ENCODE measurements at places on chromosomes 1 and 21.
A peak's percentile ranks its signal among the peaks of the same experiment; 100 is the strongest.

GRCh38 chr1:168960595-168960994 is 145.9 kb upstream of the ATP1B1 start:
- H3K27me3 ChIP-seq = no peaks in the 10 kb centered on the region
- no peaks in the 10 kb centered on the region for H3K36me3 ChIP-seq
- H3K4me3 ChIP-seq = no peak overlapping the region

- H3K27ac ChIP-seq = no peak overlapping the region
- H3K4me3 ChIP-seq = no peak overlapping the region
- H3K4me1 ChIP-seq = no peaks in the 10 kb centered on the region
- H3K36me3 ChIP-seq = no peaks in the 10 kb centered on the region
- no peaks in the 10 kb centered on the region for H3K27me3 ChIP-seq
- no peak for DNase-seq
These were observed 9.0 kb upstream of the TRIM45 start for GRCh38 chr1:117130526-117130925.

GRCh38 chr1:78168306-78168705 is 122.5 kb downstream of the GIPC2 start:
- no peak overlapping the region for H3K27ac ChIP-seq
- no peaks in the 10 kb centered on the region for H3K36me3 ChIP-seq
- DNase-seq = no peak

DNA sequence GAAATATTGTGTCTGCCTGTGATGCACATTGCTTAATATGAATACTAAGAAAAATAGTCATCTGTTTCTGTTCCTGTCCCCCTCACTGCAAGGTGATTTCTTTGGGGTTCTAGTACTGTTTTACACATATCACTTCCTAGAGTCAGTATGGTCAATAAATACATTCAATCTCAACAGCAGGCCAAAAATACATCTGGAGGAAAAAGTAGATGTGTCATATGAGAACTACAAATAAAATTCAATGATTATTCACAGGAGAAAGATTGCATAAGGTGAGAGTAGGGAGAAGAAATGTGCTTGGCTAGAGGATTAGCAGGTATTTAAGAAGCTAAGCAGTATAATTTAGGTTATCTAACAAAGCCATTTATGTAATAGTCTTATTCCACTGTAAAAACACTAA is 45.3 kb upstream of the SAMSN1 start:
- no peaks in the 10 kb centered on the region for H3K36me3 ChIP-seq
- H3K27ac ChIP-seq = no peak overlapping the region
- no peaks in the 10 kb centered on the region for H3K4me1 ChIP-seq
- H3K27me3 ChIP-seq = no peaks in the 10 kb centered on the region

DNA sequence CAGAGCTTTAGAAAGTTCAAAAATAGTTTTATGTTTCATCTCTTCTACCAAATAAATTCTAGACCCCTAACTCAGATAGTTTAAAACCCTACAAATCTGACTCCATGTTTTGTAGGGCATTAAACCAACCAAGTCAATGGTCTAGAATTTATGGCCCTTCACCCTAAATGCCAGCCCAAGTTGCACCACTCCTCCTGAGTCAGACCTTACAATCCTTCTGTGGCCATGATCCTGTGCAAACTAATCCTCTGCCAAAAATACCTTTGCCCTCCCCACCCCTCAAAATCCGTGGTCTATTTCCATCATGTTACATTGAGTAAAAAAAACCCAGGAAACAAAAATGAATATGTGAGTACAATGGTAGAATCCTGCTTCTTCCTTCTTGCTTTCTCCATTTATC is 179.3 kb downstream of the NR5A2 start:
- H3K36me3 ChIP-seq = no peaks in the 10 kb centered on the region
- no peak overlapping the region for H3K27ac ChIP-seq
- no peak for DNase-seq

DNA sequence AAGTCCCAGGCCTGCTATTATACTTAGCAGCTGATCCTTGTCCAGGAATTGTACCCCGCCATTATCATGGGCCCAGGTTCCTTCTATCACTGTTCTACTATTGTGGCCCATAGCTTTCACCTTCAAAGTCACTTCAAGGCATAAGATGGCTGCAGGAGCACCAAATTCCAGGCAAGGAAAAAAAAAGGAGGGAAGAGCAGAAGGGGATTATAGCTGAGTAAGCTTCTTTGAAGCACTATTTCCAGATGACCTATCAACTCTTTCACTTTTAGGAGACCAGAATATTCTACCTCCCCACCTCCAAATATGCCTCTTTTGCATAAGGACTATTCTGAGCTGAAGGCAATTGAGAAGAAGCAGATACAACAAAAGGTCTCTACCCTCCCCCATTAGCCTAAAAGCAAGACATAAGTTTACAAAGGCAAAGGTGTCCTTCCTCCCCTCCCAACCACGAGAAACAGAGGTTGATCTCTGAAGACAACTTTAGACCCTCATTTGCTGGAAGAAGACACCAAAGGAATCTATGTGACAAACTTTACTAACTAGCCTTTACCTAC is 41.8 kb downstream of the PTAFR start:
- H3K36me3 ChIP-seq = no peaks in the 10 kb centered on the region

DNA sequence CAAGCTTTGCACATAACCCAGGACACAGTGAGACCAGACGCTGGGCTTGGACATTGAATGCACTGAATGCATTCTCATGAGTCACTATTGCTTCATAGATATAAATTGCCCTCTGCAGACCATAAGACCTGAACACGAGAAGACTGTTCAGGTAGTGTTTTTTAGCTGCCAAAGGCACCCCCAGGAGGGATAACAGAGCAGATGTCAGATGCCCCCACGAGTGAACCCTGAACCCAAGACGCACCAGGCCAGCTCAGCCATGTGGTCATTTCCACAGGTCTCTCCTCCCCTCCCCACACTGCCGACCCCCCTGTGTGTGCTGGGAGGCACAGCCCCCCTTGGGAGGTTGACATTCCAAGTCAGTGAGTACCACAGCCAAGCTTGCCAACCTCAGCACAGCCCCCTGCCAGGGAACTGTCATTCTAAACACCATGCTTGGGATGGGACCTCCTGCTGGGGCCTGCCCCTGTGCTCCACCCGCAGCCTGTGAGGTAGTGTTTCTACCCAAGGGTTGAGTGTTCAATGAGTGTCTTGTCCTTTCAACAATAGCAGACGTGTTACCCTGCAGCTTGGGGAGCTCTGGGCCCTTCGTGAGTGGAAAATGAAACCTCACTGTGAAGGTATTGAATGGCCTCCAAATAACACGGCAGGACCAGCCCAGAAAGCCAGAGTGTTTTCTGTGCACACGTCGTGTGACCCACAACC is 68.2 kb downstream of the PSMG1 start:
- H3K4me1 ChIP-seq = peaks cover 7% of the 10 kb centered on the region
- H3K27ac ChIP-seq = peak overlapping the region; percentile 19
- peak; percentile 69 for DNase-seq
- no peaks in the 10 kb centered on the region for H3K27me3 ChIP-seq
- H3K36me3 ChIP-seq = no peaks in the 10 kb centered on the region

- no peaks in the 10 kb centered on the region for H3K27me3 ChIP-seq
- H3K4me1 ChIP-seq = no peaks in the 10 kb centered on the region
- no peak overlapping the region for H3K27ac ChIP-seq
- no peak for DNase-seq
- no peak overlapping the region for H3K4me3 ChIP-seq
These were observed 357.1 kb downstream of the DISC1 start for GRCh38 chr1:231983588-231984193.

- no peak overlapping the region for H3K4me3 ChIP-seq
- H3K36me3 ChIP-seq = no peaks in the 10 kb centered on the region
- peak; percentile 73 for DNase-seq
- no peaks in the 10 kb centered on the region for H3K4me1 ChIP-seq
- no peaks in the 10 kb centered on the region for H3K27me3 ChIP-seq
These were observed 8.7 kb downstream of the SELENON start for GRCh38 chr1:25808481-25809244.

DNA sequence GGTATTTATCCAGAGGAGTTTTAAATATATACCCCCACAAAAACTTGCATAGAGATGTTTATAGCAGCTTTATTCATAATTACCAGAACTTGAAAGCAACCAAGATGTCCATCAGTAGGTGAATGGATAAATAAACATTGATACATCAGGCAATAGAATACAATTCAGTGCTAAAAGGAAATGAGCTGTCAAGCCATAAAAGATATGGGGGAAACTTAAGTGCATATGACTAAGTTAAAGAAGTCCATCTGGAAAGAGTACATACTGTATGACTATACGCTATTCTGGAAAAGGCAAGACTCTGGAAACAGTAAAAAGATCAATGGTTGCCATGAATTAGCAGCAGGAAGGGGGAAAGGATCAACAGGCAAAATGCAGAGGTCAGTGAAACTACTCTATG is 366.7 kb downstream of the HHIPL2 start:
- H3K4me3 ChIP-seq = no peak overlapping the region
- no peak for DNase-seq
- H3K36me3 ChIP-seq = no peaks in the 10 kb centered on the region
- H3K27ac ChIP-seq = no peak overlapping the region
- H3K27me3 ChIP-seq = no peaks in the 10 kb centered on the region
- H3K4me1 ChIP-seq = no peaks in the 10 kb centered on the region

- H3K27me3 ChIP-seq = no peaks in the 10 kb centered on the region
- H3K27ac ChIP-seq = no peak overlapping the region
- H3K36me3 ChIP-seq = no peaks in the 10 kb centered on the region
- no peaks in the 10 kb centered on the region for H3K4me1 ChIP-seq
- no peak for DNase-seq
These were observed 251.2 kb downstream of the RRAGC start for GRCh38 chr1:38608202-38608864.

DNA sequence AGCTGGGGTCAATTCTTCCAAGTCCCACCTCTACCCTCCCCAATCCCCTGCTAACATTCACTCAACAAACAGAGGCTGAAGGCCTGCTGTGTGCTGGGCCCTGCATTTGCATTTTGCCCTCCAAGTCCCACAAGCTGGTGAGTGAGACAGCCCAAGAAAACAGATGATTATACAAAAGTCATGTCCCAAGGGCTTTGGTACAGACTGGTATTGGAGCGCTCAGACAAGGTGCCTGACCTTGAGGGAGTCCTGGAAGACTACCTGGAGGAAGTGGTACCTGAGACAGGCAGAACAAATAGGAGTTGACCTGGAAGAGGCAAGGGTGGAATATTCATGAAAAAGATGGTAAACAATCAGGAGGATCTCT is 4.2 kb downstream of the LMOD1 start:
- peak overlapping the region; percentile 58 for H3K4me3 ChIP-seq
- H3K4me1 ChIP-seq = peaks cover 3% of the 10 kb centered on the region
- peaks cover 4% of the 10 kb centered on the region for H3K36me3 ChIP-seq

GRCh38 chr1:168134642-168135041 is 2.1 kb downstream of the GPR161 start:
- no peak overlapping the region for H3K4me3 ChIP-seq
- no peak for DNase-seq
- H3K36me3 ChIP-seq = no peaks in the 10 kb centered on the region
- H3K27me3 ChIP-seq = no peaks in the 10 kb centered on the region
- no peak overlapping the region for H3K27ac ChIP-seq
- H3K4me1 ChIP-seq = no peaks in the 10 kb centered on the region

DNA sequence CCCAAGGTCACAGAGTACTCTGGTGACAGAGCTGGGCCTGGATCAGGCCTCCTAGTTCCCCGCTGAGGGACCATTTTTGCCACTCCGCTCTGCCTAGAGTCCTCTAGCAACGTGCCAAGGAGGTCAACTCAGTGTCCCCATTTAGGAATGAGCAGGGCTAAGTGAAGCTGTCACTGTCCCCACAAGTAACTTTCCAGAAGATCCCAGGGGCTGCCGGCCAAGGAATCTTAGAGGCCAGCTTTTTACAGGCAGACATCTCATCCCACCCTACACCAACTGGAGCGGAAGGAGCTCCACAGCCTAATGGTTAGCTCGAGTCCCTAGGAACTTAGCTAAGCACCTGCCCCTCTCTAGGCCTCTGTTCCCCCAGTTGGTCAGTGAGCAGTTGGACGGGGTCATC is 59.7 kb downstream of the VWA5B1 start:
- H3K27ac ChIP-seq = no peak overlapping the region
- H3K4me3 ChIP-seq = no peak overlapping the region
- no peaks in the 10 kb centered on the region for H3K4me1 ChIP-seq
- DNase-seq = no peak
- no peaks in the 10 kb centered on the region for H3K36me3 ChIP-seq
- H3K27me3 ChIP-seq = no peaks in the 10 kb centered on the region

DNA sequence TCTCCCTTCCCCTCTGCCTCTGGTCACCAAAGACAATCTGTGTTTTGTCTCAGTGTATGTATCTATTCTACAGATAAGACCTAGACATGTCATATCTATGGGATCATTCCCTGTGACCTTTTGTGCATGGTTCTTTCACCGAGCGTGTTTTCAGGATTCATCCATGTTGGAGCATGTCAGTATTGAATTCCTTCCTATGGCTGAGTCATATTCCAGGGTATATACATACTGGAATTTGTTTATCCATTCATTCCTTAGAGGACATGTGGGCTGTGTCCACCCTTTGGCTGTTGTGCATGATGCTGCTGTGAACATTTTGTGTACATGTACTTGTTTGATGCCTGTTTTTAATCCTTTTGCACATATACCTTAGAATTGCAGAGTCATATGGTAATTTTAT is 69.9 kb downstream of the NFASC start:
- DNase-seq = peak; percentile 8
- no peaks in the 10 kb centered on the region for H3K4me1 ChIP-seq
- no peak overlapping the region for H3K4me3 ChIP-seq
- H3K27ac ChIP-seq = no peak overlapping the region

GRCh38 chr1:3890389-3891328 is 9.4 kb downstream of the C1orf174 start:
- H3K36me3 ChIP-seq = peaks cover 4% of the 10 kb centered on the region
- H3K4me3 ChIP-seq = no peak overlapping the region
- peak; percentile 34 for DNase-seq

DNA sequence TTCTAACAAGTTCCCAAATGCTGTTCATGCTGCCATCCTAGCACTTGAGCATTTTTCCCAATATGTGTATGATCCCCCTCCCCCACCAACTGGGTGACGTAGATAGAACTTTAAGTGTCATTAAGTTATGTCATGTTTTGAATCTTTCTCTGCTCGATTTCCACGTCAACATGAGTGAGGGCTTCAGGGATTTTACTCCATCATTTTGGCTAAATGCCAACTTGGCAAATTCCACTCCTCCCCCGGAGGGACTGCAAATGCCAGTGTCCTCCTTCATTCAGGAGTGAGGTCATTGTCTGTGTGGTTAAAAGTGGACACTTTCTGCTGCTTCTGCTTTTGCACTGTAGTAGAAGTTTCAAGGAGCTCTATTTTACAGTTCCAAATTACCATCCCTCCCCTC is 201.7 kb downstream of the FGGY start:
- no peak overlapping the region for H3K27ac ChIP-seq
- no peak overlapping the region for H3K4me3 ChIP-seq
- H3K4me1 ChIP-seq = no peaks in the 10 kb centered on the region
- H3K36me3 ChIP-seq = no peaks in the 10 kb centered on the region
- no peaks in the 10 kb centered on the region for H3K27me3 ChIP-seq
